Pulmonary artery endothelial cell (primary cell): ENCODE measurements at places on chromosomes 3 and 15.

GRCh38 chr3:189410522-189410921 is 220.7 kb upstream of the TP63 start:
- DNase-seq: no peak

- no peak for DNase-seq
Measured at GRCh38 chr3:61788623-61789507, 227.5 kb downstream of the PTPRG start.

DNA sequence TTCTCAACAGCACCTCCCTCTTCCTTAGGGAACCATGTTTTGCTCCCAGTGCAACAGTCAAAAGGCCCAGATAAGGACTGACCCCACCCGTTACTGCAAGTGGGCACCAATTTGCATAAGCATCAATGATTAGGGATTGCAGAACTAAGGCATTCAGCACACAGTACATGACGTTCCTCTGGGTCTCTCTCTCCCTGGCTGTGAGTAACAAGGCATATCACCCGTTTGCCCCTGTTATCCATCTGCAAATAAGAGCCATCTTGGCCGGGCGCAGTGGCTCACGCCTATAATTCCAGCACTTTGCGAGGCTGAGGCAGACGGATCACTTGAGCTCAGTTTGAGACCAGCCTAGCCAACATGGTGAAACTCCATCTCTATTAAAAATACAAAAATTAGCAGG is 18.8 kb downstream of the MAGI1 start:
- no peak for DNase-seq

GRCh38 chr3:168085491-168086119 is 10.1 kb downstream of the GOLIM4 start:
- DNase-seq: no peak

DNA sequence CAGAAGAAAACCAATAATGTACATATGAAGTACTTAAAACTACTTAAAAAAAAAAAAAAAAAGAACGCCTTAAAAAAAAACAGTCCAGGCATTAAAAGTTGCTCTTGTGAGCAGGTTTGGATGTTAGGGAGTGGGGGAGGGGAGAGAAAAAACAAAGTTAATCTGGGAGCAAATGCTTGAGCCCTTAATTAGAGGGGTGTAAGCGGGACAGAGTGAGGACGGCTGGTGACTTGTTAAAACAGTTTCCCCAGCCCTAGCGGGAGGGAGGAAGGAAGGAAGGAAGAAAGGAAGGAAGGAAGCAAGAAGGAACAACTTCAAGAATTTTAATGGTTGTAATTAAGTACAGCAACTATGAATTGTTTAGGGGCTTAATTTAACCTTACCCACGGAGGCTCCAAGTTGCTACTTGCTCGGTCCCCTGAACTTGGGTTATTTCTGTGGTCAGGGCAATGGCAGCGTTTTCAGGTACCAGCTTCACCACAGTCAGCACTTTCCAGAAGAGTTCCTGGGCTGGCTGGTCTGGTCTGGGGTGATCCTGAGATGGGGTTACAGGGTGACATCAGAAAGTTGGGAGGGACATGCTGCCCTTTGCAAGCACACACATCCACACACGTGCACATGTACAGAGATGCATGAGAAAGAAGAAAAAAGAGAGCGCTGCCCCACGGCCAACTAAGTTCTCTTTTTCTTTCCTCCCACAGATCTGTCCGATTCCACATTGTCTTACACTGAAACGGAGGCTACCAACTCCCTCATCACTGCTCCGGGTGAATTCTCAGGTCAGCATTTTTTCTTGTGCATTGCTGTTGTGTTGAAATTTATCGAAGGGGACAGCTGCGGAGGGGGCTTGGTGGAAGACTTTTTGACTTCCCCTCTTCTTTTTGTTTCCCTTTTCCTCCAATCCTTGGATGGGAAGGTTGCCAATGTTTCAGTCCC is 14.0 kb downstream of the SMAD6 start:
- no peak for DNase-seq

DNA sequence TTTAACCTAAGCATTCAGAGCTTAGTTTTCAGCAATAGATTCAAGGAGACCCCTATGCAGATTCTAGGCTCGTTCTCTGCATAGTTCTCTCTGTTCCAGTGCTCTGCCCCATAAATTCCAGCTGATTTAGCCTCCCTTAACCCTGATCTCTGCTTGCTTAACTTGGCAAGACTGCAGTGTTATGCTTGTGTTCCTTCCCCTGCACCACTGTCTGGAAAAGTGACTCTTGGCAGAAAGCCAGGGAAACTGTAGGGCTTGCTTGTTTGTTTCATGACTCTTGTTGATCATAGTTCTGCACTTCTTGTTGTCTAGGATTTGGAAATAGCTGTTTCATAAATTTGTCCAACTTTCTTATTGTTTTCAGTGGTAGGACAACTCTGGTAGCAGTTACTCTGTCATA is 40.1 kb downstream of the ANAPC13 start:
- DNase-seq: peak; percentile 67

DNA sequence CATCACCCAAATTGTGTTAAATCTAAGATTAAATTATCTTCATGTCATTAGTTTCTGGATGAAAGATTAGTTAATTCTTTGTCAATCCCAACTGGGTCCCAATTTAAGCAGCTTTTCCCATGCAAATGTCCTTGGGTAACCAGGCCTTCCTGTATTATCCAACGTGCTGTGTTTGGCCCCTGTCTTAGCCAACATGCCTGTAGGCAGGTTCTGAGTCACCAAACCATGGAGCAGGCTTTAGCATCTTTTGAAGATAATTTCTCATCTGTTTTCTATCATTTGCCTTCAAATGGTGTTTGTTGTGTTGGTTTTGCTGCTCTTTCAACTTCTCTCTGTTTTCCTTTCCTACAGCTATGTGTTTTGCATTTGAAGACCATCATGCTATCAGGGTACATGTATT is 216.2 kb downstream of the ITPR1 start:
- DNase-seq: no peak

DNA sequence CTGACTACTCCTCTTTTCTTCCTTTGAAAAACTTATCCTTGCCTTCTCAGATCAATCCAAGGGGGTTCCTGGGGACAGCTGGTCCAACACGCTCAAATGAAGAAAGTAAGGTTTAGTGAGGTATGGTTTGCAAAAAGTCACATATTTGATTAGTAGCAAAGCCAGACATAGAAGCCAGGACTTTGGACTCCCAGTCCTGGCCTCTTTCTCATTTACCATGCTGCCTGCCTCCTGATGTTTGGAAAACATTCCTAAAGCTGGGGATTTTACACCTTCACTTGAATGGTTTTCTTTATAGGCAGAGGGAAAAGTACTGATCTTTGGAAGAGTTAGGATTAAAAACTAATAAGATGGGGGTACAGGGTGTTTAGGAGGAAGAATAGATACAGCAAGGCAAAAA is 14.6 kb downstream of the POPDC2 start:
- no peak for DNase-seq

- DNase-seq: no peak
Measured at GRCh38 chr3:156617145-156617544, 57.2 kb upstream of the TIPARP start.

DNA sequence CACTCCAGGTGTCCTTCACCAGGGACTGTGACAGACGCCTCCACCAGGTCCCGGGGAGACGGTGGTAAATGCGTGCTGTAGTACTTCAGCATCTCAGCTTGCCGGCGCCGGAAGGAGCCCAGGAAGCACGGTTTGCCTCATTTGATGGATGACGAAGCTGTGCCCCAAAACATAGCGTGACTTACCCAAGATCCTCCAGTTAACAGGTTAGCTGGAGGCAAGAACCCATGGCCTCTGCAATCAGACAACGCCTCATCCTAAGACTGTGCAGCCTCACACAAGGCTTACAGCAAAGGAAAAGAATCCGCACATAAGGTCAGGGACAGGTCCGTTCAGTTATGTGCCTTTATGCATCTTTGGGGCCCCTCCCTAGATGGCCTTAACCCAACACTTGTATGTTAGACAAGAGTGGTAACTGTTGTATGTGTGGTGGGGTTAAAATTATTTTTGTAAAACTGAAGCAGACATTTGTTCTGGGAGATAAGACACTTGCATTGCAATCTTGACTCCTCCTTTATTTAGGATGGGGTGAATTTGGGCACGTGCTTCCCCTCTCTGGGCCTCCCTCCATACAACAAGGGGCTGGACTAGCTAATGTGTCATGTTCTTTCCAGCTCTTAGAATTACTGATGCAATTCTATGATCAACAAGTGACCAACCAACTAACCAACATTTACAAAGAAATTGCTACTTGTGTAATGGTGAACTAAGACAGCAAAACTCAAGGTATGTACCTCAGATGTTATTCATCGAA is 39.4 kb downstream of the VGLL4 start:
- DNase-seq: no peak

DNA sequence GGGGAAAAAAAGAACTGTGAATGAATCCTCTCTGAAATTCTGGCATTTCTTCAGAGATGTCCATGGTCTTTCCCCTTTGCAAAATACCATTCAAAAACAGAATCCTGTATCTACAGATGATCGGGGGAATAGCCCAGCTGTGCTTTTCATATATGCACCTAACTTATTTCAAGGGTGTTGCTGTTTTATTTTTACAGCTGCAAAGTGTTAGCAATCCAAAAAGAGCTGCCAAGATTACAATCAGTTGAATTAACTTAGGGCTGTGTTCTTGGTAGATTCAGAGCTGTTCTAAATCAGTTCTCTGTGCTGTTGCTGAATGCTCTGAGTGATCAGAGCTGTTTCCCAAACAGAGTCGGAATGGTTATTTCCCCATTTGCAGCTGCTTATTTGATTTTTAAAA is 175.7 kb upstream of the SEMA6D start:
- no peak for DNase-seq

- no peak for DNase-seq
Measured at GRCh38 chr15:49990835-49991545, 128.0 kb downstream of the ATP8B4 start.

DNA sequence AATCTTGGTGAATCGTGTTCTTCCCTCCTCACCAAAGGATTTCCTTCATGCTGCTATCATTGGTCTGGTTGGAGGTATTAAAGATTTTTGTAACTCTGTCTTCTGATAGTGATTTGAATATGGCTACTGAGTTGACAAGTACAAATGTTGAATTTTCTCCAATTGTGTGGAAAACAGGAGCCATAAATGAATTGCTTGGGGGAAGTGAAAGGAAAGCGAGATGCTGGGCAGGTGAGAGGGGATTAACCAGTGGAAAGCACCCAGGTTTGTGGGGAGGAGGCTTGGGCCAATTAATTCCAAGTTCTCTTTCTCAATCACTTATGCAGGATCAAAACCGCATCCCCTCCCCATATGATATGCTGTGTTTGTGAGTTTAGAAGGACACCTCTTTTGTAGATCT is 372.5 kb downstream of the IL20RB start:
- no peak for DNase-seq

- DNase-seq: no peak
Measured at GRCh38 chr3:127677541-127678314, 5.0 kb downstream of the ABTB1 start.

DNA sequence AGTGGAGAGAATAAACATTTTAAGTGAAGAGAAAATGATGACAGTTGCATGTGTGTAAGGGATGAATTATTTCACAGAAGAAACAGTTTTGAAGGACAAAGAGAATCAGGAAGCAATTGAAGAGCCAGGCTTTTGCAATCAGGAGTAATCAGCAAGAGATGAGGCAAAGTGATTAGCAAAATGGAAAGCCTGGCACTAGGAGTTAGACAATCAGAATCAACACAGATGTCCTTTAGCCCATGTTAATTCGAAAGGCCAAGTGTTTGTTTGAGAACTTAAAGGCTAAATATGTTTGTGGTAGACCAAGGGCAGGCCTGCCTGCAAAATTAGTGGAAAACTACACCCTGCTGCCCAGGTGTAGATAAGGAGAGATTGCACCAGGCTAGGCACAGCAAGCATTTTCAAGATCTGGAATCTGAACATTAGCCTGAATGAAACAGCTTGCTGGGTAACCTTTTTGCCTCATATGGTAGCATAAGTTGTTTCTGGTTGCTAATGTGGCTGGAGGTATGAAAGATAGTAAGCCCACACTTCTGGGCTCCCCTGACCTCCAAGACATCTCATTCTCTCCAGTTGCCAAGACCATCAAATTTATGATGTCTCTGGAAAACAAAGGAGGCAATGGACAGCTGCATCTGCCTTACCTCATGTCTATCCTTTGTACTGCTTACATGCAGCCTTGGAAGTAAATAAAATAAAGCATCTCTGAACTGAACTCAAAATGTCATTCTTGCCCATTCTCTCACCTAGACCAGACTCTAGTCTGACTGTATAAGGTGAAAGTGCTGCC is 22.0 kb upstream of the LEKR1 start:
- no peak for DNase-seq

DNA sequence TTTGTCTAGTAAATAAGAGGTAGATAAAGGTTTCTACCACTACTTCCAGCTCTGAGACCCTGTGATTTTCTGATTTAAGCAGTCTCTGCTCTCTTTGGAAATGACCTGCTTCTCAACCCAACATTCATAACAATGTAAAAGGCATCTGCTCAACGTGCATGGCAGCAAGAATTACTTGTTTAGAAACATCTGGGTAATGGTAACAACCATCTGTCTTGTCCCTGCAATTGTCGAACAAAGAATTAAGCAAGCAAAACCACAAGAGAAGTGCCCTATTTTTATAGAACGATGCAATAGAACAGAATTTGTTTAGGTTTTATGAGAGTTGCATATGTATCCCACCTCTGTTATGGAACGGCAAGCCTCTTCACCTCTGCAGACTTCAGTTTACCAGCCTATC is 7.1 kb upstream of the FSIP1 start:
- no peak for DNase-seq

GRCh38 chr15:82183121-82184031 is 79.2 kb downstream of the EFL1 start:
- DNase-seq: no peak

- DNase-seq: no peak
Measured at GRCh38 chr3:5725801-5726200, 538.3 kb downstream of the EDEM1 start.

GRCh38 chr15:92810418-92811138 is 89.5 kb upstream of the CHD2 start:
- no peak for DNase-seq

GRCh38 chr3:30811151-30811795 is 83.2 kb downstream of the GADL1 start:
- no peak for DNase-seq

DNA sequence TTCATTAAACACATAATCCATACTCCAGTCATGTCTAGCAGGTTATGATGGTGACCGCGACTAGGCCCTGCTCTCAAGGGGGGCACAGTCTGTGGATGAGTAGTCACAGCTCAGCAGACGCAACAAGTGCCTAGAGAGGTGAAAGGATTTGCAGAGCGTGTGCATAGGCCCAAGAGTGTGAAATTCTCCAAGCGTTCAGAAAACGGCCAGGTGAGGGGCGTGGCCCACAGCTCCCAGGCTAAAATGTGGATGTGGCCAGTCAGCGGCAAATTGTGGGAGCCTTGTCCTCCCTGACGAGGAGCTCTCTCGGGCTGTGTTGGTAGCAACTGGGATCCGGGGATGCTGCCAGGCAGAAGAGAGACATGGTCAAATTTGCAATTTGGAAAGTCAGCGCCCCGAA is 46.4 kb upstream of the TSEN2 start:
- DNase-seq: no peak

DNA sequence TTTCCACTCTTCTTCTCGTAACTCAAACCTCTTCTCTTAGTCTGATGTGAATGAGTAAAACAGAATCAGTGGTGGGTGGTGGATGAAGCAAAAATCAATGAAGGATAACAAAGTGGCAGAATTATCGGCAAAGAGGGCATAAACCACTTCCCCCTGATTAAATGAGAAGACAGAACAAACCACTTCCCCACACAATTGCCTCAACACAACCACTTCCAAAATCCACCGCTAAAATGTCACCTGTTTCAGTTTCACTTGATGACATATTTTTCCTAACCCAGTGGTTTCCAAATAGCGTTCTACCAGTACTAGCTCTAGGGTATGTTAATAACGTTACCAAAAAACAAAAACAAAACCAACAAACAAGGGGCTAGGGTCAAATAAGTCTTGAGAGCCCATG is 478.7 kb upstream of the WNT5A start:
- no peak for DNase-seq
